GM19239 (cell line): ENCODE measurements at places on chromosomes 13 and 19.

DNA sequence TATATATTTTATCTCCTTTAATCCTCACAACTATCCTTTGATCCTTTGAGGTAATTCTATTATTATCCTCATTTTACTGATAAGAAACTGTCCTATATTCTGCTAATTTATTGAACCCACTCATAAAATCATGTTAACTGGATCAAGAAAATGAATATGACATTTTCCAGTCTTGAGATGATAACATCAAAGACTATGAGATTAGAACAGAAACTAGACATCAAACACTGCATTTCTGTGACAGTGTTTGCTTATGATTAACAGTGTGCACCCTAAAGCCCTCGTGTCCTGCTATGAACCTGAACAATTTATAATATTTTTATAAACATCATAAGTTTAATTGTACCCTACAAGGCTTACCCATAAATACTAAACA lies 96.3 kb downstream of the TBC1D4 start:
- DNase-seq = no peak

DNA sequence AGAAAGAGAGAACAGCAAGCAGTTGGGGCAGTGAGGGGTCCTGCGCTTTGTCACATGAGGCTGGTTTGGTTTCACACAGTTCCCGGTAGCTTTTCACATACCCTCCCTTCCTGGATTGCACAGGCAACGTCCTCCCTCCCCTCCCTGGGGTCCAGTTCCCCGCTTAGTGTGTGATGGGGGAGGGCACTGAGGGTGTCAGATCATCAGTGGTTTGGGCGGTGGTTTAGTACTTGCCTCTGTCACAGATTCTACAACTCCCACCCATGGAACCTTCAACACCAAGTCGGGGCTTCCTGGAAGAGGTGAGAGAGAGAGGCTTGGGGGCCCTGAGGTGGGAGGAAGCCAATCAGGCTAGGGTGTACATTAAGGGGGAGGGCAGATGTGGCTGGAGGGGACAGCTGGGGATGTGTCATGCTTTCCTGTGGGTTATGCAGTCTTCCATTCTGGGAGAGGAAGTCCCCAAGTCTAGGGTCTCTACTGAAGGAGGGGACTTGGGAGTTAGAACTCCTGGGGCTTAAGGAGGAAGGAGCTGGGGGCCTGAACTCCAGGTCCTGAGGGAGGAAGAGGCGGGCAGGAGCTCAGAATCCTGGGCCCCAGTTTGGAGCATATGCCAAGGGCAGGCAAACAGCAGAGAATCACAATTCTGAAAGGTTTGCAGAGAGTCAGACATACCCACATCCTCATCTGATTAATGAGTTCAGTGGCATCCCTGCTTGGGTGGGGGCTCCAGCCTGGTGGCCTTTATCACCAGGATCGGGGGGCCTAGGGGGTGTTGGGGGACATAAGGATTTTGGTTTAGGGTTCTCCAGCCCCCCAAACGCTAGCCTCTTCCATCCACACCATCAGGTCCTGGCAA lies at the start of gene NKG7:
Gene NKG7 (minus strand): TSS at position 6 of the 856 bp plus-strand sequence. CDS start 119 bp downstream, outside the sequence.
- no peak for DNase-seq

- DNase-seq = no peak
Observed at GRCh38 chr19:13795595-13796300, 505 bp downstream of the ZSWIM4 start.

DNA sequence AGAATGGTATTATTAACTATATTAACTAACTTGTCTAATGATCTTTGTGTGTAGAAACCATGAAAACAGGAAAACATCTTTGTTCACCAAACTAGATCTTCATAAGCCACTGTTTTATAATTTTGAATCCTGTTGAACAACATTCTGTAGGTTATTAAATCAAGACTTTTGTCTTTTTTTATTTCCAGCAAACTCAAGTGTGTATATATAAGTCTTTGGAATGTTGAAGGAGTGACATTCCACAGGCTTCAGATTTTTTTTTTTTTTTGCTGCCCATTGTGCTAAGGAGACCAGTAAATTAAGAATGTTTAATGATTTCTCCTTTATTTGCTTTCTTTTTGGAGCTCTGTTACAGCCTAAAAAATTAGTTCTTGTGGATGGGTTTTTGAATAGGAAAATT lies 89.6 kb downstream of the LMO7 start:
- DNase-seq = no peak

- no peak for DNase-seq
Observed at GRCh38 chr13:39272994-39273393, 234.7 kb downstream of the NHLRC3 start.

- DNase-seq = no peak
Observed at GRCh38 chr13:68078874-68079273, 848.7 kb upstream of the PCDH9 start.

DNA sequence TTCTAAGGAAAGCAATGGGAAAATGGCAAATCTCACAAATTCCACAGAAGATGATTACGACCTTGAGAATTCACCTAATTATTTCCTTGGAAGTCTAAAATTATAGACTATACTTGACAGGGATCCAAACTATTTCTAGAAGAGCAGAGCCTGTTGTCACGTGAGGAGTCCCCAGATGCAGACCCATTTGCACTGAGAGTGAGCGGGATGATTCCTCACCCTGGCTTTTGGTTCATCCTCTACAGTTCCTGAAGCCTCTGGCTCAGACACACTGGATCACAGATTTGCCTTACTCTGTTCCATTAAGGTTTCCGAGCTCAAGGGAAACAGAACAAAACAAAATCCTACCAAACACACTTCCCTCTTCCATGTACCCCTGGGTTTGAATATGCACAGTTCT lies 23.0 kb upstream of the CYSLTR2 start:
- DNase-seq = no peak

- DNase-seq = no peak
Observed at GRCh38 chr13:99740251-99740979, 231.2 kb downstream of the ZIC5 start.

- no peak for DNase-seq
Observed at GRCh38 chr13:40223585-40223984, 442.9 kb downstream of the FOXO1 start.

- no peak for DNase-seq
Observed at GRCh38 chr13:90768116-90768515, 579.4 kb upstream of the MIR17HG start.

- DNase-seq = no peak
Observed at GRCh38 chr19:22901431-22902130, 69.5 kb downstream of the ZNF723 start.

GRCh38 chr13:93169980-93170379 lies 56.6 kb upstream of the GPC6 start:
- DNase-seq = no peak

- no peak for DNase-seq
Observed at GRCh38 chr13:95385798-95386197, 84.5 kb upstream of the ABCC4 start.

DNA sequence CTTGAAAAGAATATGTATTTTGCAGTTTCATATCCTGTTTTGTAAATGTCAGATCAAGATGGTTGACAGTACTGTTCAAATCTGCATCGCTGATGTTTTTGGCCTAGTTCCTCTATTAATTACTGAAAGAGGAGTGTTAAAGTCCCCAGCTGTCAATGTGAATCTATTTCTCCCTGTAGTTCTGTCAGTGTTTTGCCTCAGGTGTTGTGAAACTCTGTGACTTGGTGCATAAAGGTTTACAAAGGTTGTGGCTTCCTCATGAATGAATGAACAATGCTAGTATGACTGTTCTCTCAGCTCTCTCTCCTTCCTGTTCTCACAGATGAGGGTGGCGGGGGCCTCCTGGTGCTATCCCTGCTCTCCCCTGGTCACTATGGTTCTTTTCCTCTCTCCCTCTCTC lies 142.4 kb downstream of the MYCBP2 start:
- peak; percentile 4 for DNase-seq

GRCh38 chr13:30224732-30225131 lies 82.6 kb downstream of the KATNAL1 start:
- no peak for DNase-seq

DNA sequence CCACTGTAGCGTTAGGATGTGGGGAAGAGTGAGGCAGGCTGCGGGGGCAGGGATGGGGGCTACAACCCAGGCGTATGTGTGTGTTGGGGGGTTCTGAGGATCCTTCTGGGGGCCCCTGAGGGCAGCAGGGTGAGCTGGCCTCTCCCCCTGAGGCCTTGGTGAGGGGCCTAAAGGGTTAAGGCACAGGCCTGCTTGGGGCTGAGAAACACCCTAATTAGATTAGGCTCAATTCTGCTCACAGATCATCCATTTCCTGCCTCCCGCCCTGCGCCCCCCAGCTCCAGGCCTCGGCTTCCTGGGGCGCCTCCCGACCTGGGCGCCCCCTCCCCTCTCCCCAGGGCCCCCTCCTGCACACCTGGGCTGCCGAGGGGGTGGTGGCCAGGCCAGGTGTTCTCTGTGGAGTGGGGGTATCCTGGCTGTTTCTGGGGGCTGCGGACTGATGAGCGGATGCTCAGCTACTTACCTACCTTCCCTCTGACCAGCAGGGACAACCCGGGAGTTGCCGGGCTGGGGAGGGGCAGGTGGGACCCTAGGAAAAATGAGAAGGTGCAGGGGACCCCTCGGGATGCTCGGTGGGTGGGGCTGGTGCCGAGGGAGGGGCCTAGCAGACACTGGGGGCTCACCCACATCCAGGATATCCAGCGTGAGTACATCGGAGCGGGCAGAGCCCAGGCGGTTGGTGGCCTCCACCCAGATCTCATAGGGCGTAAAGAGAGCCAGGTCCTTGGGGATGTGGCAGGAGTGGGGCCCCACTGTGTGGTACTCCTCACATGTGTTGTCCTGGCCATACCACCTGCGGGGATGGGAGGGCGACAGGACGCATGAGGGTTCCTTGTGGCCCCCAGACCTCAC lies 8.6 kb downstream of the CRLF1 start:
- DNase-seq = no peak

DNA sequence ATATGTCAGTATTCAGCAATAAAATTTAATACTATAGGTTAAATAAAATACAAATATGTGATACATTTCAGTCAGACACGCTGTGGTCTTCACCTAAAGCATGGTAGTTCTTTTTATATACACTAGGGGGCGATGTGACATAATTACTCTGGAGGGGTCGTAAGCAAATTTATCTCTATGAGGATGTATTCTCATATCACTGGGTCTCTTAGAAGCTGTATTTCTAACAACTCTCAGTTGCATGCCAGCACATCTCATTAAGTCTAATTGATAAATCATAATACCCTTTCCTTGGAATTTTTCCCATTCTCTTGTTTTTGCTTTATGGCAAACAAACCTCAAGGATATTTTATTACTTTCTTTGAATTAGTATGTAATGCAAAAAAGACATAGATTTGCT lies 3.9 kb upstream of the PCDH17 start:
- no peak for DNase-seq

GRCh38 chr13:50810998-50811397 lies 32.5 kb downstream of the DLEU7 start:
- peak; percentile 31 for DNase-seq

DNA sequence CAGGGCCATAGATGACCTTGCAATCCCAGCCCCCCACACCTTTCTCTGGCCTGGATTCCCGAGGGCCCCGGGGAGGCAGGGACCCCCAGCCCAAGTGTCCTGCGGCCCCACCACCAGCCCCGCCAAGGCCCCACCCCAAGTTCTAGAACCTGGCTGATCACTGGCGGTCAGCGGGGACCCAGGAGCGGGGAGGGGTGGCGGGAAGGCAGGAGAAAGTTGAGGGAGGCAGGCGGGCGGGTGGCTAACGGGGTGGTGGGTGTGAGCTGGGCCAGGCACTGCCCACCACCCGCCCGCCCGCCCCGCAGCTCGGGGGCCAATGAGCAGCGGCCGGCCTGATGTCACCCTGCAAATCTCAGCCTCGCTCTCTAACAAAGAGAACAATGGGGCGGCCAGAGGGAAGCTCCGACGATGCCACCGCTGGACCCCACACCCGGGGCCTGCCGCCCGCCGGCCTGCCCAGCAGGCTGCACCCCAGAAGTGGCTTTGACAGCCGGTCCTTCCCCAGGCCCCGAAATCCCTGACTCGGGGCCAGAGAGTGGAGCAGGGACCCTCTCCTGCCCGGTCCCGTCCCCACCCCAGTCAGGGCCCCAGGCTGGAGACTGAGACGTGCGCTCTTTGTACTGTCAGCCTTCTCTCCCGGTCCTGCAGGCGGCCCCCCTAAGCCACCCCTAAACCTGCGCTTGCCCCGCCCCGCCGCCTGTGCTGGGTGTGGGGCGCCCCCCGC lies 1.6 kb downstream of the MEX3D start:
- DNase-seq = no peak

DNA sequence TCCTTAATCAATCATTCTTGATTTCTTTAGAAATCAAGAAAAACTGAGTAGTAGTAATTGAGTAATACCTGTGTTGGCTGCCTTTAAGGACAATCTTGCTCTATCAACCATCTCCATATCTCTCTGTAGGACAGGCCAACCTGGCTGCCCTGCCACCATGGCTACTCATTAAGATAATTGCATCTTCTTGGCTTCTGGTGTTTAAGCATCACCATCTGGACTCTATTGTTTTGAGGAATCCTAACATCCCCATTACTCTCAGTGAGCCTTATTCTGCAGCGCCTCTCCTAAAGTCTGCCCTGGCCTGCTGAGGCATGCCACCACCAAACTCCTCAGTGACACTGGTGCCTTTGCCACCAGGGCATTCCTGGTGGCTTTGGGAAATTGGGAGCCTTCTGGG lies 442.6 kb upstream of the ZNF507 start:
- DNase-seq = no peak

- no peak for DNase-seq
Observed at GRCh38 chr13:32674503-32674902, 88.3 kb downstream of the PDS5B start.

DNA sequence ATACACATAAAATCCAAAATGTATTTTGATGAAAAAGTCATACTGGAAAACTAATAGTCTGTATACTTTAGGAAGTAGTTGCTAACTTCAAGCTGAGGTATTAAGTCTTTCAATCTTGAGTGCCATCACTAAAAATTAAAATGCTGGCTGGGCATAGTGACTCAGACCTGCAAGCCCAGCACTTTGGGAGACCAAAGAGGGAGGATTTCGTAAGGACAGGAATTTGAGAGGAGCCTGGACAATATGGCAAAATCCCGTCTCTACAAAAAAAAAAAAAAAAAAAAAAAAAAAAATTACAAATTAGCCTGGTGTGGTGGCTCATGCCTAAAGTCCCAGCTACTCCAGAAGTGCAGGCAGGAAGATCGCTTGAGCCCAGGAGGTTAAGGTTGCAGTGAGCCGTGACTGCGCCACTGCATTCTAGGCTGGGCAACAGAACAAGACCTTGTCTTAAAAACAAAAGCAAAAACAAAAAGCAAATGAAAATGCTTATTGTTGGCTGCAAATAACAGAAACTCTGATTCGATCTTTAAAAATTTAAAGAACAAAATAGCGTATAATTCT lies 1994.2 kb upstream of the PCDH20 start:
- DNase-seq = no peak

GRCh38 chr19:38769635-38770211 lies 3.6 kb downstream of the LGALS7 start:
- peak; percentile 87 for DNase-seq

GRCh38 chr19:44607049-44607448 lies 6.3 kb upstream of the IGSF23 start:
- no peak for DNase-seq

GRCh38 chr19:16778796-16779411 lies 50.3 kb upstream of the SIN3B start:
- peak; percentile 39 for DNase-seq
